Activated naive CD8-positive, alpha-beta T cell treated with anti-CD3 and anti-CD28 coated beads for 36 hours (primary cell): ENCODE measurements at places on chromosomes 5 and 9.

GRCh38 chr5:79640571-79641055 lies 28.4 kb downstream of the TENT2 start:
- DNase-seq = no peak

DNA sequence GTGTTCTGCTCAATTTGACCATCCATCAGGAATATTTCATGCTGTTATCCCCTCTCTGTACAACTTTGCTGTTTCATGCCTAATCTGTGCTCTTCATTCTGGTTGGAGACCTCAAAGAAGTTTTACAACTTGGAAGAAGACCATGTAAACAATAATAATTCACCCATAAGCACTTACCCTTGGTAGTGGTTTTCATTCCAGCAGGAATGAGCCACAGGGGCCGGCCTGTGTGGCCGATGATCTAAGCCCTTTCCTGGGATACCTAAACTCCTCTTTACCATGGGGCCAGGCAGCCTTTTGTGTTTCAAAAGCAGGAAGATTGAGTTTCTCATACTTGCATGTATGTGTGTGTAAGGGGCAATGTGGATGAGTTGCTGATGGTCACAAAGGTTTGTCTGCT lies 165.0 kb downstream of the FGF1 start:
- DNase-seq = no peak

DNA sequence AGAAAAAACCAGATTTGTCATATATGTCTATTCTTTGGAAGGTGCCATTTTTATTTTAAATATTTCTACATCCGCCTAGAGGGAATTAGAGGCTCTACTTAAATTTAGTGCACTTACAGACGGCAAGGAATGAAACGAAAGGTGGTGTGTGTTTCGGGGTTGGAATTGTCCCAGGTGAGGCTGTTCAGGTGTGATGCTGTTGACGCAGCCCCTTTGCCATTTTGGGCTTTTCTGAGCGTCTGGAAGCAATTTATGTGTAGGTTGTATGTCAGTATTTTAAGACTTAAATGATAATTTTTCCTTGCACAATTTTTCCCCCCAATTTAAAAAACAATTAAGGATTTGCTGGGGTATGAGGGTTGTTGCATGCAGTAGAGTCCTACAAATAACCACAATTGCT lies 2.0 kb downstream of the TENT4A start:
- DNase-seq = no peak

GRCh38 chr9:109604781-109605180 lies 106.7 kb upstream of the PTPN3 start:
- DNase-seq = no peak

- no peak for DNase-seq
Observed at GRCh38 chr5:93343570-93343969, 237.4 kb downstream of the NR2F1-AS1 start.

DNA sequence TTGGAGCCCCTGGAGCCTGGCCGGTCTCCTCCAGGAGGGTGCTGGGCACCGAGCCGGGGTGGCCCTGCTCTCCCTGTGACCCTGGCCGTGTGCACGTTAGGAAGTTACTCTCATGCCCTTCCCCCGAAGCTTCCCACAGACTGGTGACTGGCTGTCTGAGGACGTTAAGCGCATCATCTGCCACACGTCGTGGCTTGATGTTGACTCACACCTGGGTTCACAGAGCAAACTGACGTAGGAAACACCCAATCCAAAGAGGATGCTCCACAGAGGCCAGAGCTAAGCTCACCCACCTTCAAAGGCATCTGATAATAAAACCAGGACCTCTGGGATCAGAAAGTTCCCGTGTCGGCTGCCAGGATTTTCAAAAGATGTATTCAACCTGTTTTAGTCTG lies 152.9 kb upstream of the PHYKPL start:
- no peak for DNase-seq

- DNase-seq = no peak
Observed at GRCh38 chr9:90735952-90736351, 65.7 kb upstream of the SYK start.

DNA sequence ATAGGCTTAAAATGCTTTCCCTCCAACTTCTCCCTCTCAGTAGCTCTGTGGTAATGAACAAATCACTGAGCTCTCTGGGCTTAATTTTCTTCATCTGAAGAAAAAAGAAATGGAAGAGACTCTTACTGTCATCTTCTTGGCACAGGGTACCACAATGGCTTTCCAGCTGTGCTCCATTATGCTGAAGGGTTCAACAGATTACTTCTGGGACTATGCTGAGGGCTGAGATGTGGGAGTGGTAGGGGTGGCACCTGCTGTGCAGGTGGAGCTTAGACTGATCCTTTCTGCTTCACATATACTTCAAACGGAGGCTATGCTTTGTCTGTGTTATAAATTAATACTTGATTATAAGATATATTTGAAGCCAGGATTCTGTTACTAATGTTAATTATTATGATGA lies 840.2 kb upstream of the C9orf72 start:
- no peak for DNase-seq

DNA sequence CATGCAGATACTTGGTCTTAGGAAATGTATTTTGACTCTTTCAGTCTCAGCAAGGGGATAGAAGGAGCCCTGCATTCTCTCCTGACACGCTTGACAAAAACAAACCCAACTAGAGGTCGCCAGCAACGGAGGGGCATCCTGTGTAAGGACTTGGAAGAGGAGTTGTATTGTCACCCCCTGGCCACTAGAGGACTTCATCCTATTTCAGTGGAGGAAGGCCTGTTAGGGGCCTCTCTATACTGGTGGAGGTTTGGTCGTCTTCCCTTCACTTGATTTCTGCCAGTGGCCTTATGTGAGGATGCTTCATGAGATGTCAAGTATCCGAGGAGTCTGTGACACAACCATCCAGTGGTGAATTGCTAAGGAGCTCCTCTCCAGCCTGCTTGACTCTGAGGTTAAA lies 122.8 kb upstream of the STC2 start:
- DNase-seq = peak; percentile 4

GRCh38 chr5:175381130-175381529 lies 62.9 kb downstream of the DRD1 start:
- no peak for DNase-seq

- DNase-seq = no peak
Observed at GRCh38 chr5:168432903-168433302, 53.4 kb upstream of the RARS1 start.

DNA sequence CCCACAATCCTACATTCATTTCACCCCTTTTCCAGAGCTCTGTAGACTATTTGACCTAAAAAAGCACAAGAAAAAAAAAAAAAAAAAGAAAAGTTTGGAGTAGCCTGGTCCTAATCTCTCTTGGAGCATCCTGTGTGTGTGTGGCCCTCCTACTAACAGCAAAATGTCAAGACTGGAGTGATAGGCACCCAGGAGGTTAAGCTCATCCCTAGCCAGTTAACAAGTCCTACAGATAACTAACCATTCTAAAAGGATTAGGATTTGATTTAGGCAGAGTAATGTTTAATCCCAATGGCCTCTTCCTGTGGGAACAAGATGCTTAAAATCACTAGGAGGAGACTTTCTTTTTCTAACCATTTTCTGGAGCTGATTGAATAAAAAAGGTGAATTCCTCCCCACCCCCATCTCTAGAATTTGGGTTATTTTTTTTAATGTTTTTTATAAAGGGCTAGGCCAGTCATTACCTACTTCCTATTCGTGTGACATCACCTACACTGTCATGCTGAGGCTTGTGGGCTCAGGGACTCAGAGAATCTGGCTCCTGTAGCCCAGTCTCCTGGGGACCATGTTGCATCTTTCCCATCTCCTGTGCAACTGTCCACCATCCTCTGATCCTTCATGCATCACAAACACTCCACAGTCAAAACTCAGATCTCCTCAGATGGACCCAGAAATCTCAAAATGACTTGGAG lies 43.2 kb upstream of the NR3C1 start:
- DNase-seq = no peak

DNA sequence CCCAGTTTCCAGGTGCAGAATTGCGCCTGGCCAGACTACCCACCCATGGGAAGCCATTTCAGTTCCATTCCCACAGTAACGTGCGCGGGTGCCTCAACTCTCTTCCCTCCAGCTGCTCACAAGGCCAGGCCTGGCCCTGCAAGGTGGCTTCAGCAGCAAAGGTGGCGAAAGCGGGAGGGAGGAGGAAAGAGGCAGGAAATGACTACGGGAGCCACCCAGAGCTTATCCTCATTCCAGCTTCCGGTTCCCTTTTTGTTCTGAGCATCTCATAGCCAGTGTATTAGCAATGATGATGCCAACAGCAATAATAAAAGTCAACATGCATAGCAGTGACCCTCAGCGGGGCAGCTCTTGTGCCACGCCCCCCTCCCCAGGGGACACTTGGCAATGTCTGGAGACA lies 101.5 kb upstream of the BOD1 start:
- no peak for DNase-seq

DNA sequence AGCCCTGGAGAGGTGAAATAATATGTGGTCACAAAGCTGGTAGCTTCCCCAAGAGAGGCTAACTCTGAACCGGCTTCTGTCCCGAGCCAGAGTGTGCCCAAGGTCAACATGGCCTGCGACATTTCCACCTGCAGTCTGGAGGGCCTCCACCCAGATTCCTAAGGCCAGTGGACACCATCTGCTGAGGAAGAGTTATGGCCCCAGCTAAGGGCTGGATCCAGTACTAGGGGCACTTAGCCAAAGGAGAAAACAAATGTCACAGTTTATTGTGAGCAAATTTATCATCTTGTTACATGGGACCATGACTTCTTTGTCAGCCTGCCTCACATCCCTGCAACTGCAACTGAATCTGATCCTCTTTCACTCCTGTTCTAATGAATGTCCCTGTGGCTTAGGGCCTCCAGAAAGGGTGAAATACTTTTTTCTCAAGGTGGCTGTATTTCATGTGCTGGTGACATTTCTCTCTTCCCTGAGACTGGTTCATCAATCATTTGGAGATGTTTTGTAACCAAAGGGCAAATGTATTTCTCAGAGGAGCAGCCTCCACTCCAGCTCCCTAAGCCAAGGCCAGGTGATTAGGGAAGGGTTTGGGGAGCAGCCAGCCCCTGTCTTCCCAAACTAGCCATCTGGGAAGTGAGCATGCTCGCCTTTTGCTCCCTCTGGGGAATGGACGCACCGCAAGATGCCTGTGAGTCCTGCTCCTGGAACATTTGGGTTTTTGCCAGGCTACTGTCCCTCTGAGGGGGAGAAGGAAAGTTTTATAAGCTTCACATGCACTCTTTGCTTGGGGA lies 148.3 kb downstream of the CMYA5 start:
- DNase-seq = no peak
